ENCODE measurements at places on chromosomes 7 and 10.

DNA sequence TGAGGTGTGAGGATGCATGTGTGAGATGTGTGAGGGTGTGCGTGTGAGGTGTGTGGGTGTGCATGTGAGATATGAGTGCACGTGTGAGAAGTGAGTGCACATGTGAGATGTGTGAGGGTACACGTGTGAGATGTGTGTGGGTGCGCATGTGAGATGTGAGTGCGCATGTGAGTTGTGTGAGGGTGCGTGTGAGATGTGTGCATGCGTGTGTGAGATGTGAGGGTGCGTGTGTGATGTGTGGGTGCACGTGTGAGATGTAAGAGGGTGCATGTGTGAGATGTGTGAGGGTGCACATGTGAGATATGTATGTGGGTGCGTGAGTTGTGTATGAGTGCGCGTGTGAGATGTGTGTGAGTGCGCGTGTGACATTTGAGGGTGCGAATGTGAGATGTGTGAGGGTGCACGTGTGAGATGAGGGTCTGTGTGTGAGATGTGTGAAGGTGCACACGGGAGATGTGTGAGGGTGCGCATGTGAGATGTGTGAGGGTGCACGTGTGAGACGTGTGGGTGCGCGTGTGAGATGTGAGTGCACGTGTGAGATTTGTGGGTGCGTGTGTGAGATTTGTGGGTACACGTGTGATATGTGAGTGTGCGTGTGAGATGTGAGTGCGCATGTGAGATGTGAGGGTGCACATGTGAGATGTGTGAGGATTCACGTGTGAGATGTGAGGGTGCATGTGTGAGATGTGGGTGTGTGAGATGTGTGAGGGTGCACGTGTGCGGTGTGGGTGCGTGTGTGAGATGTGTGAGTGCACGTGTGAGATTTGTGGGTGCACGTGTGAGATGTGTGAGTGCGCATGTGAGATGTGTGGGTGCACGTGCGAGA lies 30.5 kb downstream of the PPIF start:
- DNase-seq, result no peak

- DNase-seq, result no peak
Measured at GRCh38 chr7:47186316-47186715, 395.6 kb downstream of the TNS3 start.

- no peak for DNase-seq
Measured at GRCh38 chr7:148395352-148395811, 195.2 kb upstream of the C7orf33 start.

DNA sequence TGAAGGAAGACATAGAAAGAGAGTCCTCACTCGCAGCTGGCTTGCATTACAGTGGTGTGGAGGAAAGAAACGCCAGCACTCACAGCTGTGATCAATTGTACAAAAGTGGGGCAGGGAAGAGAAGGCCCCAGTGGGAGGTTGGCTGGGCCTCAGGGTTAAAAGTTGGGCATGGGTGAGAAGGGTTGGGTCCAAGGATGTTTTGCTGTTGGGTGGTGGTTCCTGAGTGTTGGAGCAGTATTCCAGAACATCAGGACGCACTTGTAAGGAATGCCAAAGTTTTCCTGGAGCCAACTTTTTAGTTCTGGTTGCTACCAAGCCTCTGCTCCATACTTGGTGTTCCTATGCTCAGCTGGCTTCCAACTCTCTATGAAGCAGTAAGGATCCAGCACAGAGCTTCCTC lies 55.4 kb upstream of the MKRN1 start:
- no peak for DNase-seq

- DNase-seq, result no peak
Measured at GRCh38 chr7:148276314-148277041, 314.1 kb upstream of the C7orf33 start.

DNA sequence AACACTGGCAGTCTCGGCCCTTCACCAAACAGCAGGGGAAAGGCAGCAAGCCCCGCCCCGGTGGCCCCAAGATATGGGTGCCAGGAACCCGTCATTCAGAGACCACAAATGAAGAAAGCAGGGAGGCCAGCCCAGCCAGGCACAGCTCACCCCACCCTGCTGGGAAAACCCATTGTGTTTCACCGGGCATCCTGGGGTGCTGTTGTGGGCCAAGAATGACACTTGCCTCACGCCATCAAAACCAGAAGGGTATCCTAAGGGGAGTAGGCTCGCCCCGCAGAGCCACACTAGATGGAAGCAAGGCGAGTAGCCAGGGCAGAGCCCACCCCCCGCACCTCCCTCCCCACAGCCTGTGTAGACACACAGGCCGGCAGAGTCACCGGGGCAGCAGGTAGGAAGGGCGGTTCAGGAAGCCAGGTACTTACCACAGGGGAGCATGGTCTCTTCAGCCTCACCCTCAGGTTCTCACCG lies 72.5 kb upstream of the KCNMA1 start:
- no peak for DNase-seq

DNA sequence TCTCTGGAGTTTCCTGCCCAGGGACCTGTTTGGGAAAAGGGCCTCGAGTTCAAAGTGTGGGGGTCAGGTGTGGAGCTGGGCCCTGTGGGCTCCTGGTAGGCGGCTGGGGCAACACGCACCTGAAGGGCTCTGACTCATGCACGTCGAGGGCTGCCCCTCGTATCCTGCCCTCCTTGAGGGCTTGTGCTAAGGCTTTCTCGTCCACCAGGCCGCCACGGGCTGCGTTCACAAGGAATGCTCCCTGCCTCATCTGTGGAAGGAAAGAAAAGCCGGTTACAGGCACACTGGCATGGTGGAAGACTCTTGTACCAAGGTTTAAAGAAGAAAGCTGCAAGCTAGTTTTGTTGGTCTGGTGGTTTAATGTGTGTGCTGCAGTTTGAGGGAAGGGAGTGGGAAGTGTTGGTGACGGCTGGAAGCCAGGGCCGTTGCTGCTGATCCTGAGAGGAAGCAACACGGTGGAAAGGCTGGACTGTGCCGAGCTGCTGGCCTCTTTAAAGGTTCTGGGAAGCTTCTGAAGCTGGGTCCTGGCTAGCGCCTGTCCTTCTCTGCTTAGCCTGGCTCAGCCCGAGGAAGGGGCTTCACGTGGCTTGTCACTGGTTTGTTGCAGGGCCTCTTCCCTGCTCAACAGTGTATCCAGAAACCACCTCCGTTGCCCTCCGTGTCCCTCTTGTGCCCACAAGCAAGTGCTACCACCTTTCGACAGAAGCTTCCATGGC lies 52.0 kb downstream of the ZRANB1 start:
- no peak for DNase-seq

DNA sequence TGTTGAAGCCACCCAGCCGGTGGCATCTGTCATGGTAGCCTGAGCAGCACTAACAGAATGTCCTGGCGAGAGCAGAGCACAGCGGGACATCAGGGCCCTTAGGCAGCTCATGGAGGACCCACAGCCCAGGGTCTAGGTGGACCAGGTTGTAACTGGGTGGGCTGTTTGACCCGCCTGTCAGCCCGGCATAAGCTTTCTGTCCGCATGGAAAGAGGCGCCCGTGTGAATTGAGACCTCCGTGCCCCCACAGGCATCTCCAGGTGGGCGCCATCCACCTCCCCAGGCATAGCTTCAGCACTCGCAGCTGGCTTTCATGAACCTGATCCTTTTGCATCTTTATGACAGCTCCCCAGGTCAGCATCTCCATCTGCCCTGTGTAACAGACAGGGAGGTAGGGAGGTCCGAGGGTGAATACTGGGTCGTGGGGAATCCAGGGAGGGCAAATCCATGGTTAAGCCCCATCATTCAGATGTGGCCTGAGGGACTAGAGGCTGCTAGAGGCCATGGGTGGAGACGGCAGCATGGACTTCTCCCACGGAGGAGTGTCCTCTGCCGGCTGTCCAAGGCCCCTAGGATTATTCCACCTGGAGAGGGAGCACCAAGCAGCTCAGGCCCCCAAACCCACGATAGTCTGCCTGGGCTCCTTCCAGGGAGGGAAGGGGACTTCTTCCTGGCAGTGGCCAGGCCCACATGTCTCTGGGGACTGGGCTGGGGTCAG lies 371.6 kb upstream of the MKI67 start:
- no peak for DNase-seq

- no peak for DNase-seq
Measured at GRCh38 chr7:641269-641671, 85.2 kb upstream of the DNAAF5 start.
